ENCODE measurements at places on chromosomes 4 and X.

DNA sequence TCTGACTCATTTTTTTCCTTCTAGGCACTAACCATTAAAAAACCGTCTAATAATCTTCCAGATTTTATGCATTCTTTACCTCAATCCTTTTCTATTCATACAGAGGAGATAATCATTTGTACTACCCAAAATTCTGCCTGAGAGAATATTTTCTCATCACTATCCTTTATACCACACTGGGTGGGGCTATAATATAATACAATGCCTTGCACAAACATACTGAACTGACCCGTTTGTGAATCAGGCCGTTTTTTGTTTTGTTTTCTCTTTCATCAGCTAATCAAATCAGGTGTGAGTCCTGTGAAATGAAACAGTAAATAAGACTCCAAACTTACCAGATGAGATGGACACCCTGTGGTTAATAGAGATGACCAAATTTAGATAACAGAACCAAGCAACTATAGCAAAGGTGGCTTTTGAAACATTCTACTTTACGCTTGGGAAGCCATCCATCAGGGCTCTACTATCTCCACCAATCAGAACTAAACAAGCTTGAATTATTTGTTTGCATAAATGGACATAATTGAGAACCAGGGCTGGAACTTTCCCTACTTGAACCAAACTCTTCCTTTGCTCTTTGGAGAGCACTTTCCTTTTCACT, 573.0 kb downstream of the GABRG1 start:
- no peak for DNase-seq

GRCh38 chrX:63967551-63967950, 182.5 kb upstream of the ARHGEF9 start:
- no peak for DNase-seq

DNA sequence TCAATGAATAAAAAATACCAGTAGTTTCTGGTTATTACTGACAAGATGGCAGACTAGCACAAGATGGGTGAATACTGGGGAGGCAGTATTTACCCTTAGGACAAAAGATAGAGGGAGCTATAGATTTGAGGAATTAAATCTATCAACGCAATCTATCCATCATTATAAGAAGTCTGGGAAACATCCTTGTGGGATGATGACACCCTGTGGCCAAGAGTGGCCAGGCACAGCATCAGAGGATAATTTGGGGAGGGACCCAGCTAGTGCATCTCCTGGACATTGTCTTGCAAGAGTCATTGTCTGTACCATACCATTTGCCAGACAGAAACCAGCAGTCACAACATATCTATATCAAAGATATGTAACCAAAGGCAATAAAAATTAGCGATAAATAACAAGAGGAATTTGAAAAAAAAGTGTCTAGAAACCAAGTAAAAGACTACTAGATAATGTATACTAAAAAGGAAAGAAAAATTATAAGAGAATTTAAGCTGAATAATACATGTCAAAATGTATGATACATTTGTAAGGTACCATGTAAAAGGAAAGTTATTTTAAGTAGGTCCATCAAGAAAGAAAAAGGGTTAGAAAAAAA, 22.9 kb downstream of the KCTD8 start:
- DNase-seq: no peak

DNA sequence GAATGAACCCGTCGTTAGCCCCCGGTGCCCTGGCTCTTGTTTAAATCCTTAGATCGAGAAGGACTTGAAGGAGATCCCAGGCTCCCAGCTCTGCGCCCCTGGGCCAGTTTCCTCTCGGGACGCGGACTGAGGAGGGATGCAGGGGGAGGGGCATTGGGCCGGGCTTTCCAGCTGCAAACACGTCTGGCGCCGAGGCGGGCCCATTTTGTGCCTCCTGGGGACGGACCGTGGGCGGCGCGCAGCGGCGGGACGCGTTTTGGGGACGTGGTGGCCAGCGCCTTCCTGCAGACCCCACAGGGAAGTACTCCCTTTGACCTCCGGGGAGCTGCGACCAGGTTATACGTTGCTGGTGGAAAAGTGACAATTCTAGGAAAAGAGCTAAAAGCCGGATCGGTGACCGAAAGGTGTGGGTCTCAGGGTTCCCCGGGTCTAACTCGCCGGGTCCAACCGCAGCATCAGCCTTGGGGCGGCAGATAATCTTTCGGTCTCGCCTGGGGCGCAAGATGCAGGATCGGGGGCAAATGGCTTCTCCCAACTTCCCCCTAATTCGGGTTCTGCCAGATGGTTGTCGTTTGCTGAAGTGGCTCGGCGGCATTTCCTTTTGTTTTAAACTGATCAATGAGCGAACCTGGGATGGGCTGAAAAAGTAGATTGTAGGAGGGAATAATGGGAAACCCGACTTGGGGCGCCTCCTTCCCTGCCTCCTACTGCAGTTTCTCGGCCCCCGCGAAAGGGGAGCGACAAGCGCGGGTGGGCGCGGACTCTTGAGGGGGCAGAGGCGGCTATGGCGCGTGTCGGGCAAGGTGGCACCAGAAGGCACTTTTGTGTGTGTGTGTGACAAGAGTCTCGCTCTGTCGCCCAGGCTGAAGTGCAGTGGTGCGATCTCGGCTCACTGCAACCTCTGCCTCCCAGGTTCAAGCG, 2.9 kb downstream of the PDGFRA start:
- no peak for DNase-seq

DNA sequence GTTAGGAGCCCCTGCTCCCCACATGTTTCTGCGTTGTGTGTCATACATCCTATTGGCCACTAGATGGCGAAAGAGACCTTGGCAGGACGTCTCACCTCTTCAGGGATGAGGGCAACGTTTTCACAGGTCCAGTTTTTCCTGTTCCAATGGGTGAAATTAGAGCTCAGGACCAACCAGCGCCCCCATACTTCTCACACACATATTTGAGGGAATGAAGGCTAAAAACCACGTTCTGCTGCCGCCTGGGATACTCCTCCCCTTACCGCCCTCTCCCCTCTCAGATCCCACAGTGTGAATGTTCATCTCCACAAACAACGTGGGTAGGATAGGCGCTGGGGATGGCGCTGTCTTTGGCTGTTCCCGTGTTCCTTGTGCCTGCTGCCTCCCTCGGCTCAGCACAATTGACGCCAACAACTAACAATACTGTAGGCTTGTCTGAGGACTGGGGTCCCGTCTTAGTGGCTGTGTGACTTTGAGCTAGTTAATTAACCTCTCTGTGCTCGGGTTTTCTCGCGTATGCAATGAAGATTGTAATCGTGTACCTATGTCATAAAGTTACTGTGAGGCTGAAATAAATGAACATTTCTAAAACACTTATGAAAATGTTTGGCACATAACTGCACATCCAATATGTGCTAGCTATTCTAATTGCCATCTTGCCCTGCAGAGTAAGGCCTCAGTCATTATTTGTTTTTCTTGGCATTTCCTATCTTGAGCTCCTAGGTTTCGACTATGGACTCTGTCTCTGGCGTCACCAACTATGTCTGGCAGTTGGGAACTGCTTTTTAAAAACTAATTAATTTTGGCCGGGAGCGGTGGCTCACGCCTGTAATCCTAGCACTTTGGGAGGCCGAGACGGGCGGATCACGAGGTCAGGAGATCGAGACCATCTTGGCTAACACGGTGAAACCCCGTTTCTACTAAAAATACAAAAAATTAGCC, 181.3 kb upstream of the STK26 start:
- no peak for DNase-seq

DNA sequence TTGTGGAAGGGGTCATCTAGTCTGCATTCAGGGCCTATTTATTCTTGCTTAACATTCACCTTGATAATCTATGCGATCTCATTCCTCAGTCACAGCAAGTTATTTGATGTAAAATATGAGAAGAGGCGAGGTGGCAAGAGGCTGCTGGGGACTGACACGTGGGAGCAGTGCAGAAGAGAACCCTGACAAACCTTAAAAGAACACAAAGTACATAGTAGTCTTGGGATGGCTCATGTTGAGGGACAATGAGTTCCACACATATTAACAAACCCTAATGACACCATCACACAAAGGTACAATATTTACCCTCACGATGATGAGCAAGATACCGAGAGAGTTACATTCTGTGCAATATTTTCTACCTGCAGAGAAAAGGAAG, 57.5 kb downstream of the MAML3 start:
- no peak for DNase-seq

GRCh38 chrX:123961268-123962005, at the start of gene STAG2:
TSS of gene STAG2 (plus strand) at chrX:123961706. CDS start at chrX:124022628, 60,922 bp downstream.
- DNase-seq: peak; percentile 22

- DNase-seq: no peak
These were observed 42.0 kb downstream of the NEUROG2 start for GRCh38 chr4:112473985-112474384.

DNA sequence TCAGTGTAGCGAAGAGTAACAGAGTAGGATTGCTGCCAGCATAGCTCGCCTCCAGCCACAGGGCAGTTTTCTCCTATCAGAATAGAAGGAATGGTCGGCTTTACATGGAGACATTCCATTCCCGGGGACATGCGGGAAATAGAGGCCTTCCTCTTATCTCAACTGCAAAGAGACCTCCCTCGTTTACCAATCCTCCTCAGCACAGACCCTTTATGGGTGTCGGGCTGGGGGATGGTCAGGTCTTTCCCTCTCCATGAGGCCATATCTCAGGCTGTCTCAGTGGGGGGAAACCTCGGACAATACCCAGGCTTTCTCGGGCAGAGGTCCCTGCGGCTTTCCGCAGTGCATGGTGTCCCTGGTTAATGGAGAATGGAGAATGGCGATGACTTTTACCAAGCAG, 285.0 kb downstream of the ASMT start:
- no peak for DNase-seq

DNA sequence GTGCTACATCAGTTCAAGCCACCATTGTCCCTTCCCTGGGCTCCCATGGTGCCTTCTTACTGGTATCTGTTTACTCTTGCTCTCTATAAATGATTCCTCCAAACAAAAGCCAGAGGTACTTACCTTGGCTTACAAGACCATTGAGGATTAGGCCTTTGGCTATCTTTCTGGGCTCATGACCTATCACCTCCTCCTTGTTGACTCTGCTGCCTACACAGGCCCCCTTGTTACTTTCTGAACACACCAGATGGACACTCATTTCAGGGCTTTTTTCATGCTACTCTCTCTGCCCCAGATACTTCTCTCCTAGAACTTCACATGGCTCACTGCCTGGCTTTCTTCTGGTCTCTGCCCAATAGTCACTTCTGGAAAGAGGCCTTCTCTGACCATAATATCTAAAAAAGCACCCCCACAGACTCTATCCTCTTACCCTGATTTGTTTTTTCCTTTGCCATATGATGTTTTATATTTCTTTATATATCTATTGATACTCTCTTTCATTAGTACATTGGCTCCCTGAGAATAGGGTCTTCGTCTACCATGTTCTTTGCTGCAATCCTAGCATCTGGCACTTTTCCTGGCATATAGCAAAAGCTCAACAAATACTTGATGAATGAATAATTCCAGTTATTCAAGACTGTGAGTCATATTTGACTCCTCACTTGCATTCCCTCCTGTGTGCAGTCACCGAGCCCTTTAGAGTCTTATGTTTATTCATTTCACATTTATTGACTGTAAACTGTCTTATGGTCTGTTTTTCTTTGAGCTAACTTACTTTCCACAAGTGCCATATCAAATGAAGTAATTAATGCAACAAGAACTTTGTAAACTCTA, 27.1 kb upstream of the TAPT1 start:
- no peak for DNase-seq

- DNase-seq: no peak
These were observed 28.4 kb upstream of the USP53 start for GRCh38 chr4:119184128-119184527.

DNA sequence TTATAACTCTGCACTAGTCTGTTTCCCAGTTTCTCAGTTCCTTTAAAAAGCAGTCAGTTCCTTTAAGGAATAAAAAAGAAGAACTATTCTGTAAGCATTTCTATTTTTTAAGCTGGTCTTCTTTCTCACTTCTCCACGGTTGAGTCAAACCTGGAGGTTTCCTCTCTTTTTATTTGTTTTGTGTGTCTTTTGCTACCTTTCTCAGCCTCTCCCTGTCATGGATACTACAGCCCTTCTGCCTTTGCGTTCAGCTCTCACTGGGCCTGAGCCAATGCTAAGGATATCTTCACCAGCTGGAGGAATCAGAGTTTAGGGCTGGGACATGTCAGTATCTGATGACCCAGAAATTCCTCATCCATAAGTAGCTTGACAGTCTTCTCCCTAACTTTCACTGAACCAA, 49.7 kb upstream of the PRKX start:
- no peak for DNase-seq

- DNase-seq: no peak
These were observed 8.4 kb downstream of the APOOL start for GRCh38 chrX:85012098-85012497.

- no peak for DNase-seq
These were observed 127.8 kb downstream of the PHKA2 start for GRCh38 chrX:18855919-18856644.

DNA sequence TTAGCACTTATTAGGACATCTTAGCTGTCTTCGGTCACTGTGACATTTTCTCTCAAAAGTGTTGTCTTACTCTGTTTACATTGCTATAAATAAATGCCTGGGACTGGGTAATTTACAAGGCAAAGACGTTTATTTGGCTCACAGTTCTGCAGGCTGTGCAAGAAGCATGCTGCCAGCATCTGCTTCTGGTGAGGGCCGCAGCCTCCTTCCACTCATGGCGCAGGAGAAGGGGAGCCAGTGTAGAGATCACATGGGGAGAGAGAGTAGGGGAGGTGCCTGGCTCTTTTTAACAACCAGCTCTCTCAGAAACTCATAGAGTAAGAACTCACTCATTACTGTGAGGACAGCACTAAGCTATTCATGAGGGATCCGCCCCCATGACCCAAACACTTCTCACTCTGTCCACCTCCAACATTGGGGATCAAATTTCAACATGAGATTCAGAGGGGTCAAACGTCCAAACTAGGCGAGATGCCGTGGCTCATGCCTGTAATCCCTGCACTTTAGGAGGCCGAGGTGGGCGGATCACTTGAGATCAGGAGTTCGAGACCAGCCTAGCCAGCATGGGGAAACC, 43.5 kb upstream of the HERC6 start:
- no peak for DNase-seq

GRCh38 chr4:139764182-139764581, 98.6 kb downstream of the MGST2 start:
- no peak for DNase-seq

DNA sequence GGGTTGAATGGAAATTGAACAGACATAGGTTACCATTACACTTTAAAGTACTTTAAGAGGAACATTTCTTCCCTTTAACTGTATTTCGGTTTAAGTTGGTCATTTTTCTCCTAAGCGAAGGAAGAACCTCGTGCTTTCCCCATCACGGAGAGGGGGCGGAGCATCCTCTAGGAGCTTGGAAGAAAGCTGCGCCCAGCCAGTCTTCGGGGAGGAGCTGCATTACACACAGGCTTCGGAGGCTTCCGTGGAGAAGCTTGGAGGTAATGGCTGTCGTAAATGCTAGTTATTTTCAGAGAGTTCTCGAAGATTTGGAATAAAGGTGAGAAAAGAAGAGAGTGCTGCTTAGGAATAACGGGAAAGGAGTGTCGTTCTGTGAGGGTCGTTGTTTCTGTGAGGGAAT, at the start of gene PWWP3B:
Gene PWWP3B, plus strand, starts transcription at position 199 of the 400 bp plus-strand sequence. CDS start 37,128 bp downstream, outside the sequence.
- no peak for DNase-seq

GRCh38 chr4:185755451-185755850, 56.5 kb downstream of the SORBS2 start:
- no peak for DNase-seq

GRCh38 chr4:86313656-86314055, 46.2 kb downstream of the MAPK10 start:
- no peak for DNase-seq

- DNase-seq: no peak
These were observed 16.5 kb downstream of the CYBB start for GRCh38 chrX:37796310-37796709.

GRCh38 chr4:84691170-84691691, 108.3 kb downstream of the CDS1 start:
- DNase-seq: no peak

GRCh38 chr4:24471486-24472160, 112.7 kb downstream of the DHX15 start:
- no peak for DNase-seq
